ENCODE measurements at places on chromosomes 5 and 9.

- no peak for DNase-seq
Measured at GRCh38 chr5:32642276-32643002, 57.1 kb downstream of the SUB1 start.

- no peak for DNase-seq
Measured at GRCh38 chr9:114864471-114864870, 58.6 kb upstream of the TNFSF15 start.

DNA sequence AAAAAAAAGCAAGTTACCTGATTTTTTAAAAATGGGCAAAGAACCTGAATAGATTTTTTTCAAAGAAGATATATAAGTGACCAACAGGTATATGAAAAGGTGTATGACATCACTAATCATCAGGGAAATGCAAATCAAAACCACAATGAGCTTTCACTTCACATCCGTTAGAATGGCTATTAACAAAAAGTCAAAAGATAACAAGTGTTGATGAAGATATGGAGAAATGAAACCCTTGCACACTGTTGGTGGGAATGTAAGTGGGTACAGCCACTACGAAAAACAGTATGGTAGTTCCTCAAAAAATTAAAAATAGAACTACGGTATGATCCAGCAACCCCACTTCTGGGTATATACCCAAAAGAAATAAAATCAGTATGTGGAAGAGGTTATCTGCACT, 134.8 kb downstream of the UGCG start:
- DNase-seq, result no peak

- DNase-seq, result no peak
Measured at GRCh38 chr9:27429436-27429835, 94.7 kb upstream of the IFNK start.

GRCh38 chr5:91158011-91158410, 225.1 kb downstream of the ARRDC3 start:
- no peak for DNase-seq
